ENCODE measurements at places on chromosomes 3 and 15. TPM values are rescaled to one million over a fixed set of nuclear protein-coding genes. Genes with fewer than 3 reads are reported as not detected.

DNA sequence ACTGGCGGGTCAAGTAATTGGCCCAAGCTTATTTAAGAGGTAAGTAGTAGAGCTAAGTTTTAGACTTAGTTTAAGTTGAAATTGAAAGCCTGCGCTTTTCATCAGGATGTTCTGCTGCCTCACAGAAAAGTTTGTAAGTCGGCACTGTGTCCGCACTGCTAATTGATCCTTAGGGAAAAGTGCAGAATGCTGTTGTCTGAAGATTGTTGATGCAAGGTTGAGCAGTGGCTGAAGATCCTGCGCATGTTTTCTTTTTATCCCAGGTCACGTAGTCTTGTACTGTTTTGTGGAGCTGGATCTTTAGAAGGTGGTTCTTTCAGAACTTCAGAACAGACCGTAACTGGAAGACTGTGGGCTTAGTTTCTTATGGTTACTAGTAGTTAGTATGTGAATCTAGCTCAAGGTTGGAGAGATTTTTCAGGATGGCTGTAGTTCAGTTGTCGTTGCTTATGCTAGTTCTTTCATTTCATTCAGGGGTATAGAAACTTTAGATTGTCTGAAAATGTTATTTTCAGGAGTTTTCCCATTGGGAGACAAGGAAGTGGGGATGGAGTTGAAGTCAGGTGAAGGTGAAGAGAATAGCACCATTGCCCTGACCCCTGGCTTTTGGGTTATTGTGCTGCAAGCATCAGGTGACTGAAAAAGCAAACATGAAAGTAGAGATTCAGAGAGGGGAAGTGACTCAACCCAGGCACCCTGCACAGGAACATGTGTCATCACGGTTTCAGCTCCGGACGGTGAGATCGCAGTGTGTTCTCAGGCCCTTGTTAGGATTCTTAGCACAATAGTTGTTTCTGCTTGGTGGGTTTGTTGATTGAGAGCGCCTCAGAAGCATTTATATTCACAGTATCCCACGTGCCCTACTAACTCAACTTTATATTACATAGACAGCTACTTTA lies 32.8 kb downstream of the AKAP13 start:
- DNase-seq, result peak; percentile 50

- DNase-seq, result no peak
These were observed 269.2 kb downstream of the THRB start for GRCh38 chr3:24225385-24225950.

DNA sequence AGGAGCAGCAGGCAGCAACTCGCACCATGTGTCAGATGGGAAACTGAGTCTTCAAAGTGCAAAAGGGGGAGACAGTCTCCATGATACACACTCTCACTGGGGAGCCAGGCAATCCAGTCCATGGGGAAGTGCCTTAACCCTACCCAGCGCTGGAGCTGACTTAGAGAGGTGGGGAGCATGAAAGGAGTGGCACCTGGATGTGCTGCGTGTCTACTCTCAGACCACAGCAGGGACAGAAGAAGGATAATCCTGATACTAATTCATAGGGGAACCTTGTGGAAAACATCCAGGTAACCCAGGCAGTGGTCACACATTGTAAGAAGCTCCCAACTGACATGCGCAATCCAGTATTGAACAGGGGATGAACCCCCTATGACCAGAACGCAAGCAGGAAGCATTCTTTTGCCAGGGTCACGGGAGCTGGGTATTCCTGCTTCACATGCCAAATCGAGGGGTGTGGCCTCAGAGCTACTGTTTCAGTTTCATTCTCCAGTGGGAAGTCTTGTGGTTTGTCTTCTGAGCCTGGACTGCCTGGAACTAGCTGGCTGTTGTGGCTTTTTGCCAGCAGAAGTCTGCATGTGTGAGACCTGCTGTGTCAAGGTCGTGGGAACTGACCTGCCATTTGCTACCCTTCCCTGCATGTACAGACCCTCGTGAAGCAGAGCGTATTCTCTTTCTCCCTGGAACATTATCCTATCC lies 367.6 kb upstream of the NDN start:
- no peak for DNase-seq

DNA sequence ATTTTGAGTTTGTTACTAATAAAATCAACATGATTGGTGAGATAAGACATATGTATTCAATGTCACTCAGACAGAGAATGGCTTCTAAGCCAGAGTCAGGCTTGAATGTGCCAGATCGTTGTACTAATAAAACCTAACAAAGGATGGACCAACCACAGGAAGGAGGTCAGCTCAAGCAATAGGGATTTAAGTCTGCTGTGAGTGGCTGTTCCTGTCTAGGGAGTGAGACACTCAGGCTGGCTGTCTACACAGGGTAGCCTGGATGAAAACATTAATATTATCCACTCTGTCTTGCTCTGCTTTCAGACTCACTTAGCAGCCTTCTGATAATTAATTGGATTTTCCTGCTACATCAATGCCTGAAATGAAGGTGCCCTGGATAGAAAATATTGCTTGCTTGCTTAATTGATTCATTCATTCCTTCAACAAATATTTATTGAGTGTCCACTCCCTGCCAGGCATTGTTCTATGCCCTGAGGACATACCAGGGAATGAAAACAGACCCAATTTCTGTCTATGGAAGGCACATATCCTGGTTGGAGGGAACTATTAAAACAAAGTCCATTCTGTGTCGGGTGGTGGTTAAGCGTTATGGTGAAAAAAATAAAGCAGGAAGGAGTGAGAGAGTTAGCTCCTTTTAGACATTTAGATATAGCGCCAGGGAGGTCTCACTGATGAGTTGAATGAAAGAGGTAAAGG lies 239.4 kb downstream of the CHST2 start:
- no peak for DNase-seq

Gene FAM3D
- not detected for total RNA-seq

Gene SOX14
- total RNA-seq, result not detected
